ENCODE measurements at places on chromosomes 11 and 22. TPM values are rescaled to one million over a fixed set of nuclear protein-coding genes. Genes with fewer than 3 reads are reported as not detected.

Gene OR5B21
- total RNA-seq: not detected

Gene GTSE1
- total RNA-seq: 40.8 TPM

Gene LMO2
- not detected for total RNA-seq

Gene CSF2RB
- 5.2 TPM for total RNA-seq

Gene PARVG
- total RNA-seq: 48.9 TPM

Gene MFRP
- total RNA-seq: not detected

Gene FADD
- 44.4 TPM for total RNA-seq

Gene PRR33
- total RNA-seq: not detected

Gene UPB1
- 0.12 TPM for total RNA-seq

Gene FAM227A
- 0.71 TPM for total RNA-seq

Gene C2CD2L
- total RNA-seq: 33.5 TPM

Gene WBP2NL
- 1.4 TPM for total RNA-seq

Gene OR52J3
- total RNA-seq: not detected

Gene THYN1
- total RNA-seq: 69.1 TPM

Gene PRCP
- 22.6 TPM for total RNA-seq

Gene MYH9
- total RNA-seq: 633 TPM

Gene KCNQ1OT1
- 0.59 TPM for total RNA-seq

Gene TIGD3
- total RNA-seq: 1.6 TPM
